ENCODE measurements at places on chromosomes 2 and 18.

DNA sequence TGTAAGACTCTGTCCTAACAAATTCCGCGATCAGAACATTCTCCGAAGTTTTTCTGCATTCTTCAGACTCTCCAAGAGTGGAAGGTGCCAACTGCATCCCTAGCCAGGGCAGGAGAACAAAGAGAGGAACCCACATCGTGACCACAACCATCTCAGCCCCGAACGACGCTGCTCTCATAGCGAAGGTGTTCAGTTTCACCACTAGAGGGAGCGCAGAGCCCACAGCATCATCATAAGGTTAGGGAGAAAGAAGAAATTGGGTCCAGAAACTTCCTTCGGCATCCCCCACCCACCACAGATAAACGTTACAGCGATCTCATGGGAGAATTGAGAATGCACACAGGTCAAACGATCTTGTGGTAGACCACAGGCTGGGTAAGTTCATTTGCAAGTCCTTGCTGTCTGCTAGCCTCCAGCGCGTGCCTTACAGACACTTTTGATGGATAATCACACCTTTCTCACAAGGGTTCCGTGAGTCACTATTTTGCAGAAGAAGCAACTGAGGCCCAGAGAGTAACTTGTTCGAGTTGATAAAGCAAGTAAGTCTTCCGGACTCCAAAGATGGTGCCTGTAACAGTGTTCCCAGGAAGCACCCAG, 53.7 kb upstream of the ARL4C start:
- peak; percentile 69 for DNase-seq

DNA sequence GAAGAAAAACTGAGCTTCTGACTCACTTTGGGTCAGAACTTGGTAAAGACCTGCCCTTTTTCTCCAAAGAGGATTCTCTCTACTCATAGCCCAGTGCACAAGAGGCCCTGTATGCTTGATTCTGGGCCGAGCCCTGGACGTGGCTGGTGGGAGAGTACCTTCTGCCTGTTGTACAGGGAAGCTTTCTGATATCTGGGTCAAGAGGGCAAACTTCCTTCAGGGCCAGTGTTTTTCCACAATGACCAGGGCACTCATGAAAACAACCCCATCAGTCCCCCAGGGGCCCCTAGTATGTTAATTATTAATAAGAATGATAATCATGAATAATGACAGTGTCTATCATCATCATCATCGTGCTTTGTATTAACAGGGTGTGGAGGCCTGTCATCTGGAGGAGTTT, 90.0 kb downstream of the TGFA start:
- no peak for DNase-seq

DNA sequence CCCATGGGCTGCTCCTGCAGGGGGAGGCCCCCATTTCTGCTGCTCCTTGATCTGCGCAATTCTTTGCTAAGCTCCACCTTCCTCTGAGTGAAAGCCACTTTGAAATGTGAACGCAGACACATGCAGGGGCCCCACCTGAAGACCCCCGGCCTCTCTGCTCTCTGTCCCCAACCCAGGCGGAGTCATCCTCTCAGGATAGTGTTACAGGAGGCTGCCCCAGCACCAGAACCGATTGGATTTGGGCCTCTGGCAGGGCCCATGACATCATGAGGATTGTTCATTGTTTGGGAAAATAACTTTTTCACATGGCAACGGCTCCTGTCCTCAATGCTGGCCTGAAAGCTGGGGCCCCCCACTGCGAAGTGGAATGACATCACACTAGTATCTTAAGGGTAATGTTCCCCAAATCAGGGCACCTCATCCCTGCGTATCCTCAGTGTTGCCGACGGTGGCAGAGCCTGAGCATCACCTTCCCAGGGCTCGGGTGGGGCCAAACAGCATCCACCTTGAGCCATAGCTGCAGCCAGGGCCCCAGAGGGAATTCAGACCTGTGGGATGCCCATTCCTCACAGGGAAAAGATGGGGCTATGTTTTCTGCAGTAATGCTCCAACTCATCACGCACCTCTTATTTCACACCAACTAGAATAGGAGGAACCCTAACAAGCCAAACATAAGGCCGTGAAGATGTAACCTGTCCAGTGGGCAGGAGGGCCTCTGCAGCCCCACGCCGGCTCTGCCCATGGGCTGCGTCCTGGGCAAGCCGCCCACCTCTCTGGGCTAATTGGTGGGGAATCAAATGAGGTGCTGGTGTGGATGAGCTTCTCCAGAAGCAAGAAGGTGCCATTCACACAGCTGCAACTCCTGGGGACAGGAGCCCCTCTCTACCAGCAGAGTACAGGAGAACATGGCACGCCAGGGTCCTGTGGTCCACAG, 2.7 kb upstream of the ERFE start:
- DNase-seq = no peak

DNA sequence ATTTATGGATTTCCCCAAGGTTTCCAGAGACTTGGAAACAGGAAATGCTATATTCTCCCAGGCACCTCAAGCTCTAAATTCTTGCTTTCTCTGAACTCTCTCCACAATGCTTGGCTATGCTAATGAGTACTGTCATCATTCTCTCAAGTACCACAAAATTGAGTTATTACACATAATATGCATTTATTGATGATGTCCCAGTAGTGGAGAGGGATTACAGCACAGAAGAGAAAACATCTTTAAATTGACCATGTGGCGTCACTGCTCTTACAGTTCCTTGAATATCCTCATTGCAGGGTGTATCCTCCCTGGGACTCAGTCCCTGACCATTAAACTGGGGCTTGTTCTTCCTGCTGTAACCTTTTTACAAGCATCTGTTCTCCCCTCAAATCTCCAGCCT, 681.1 kb upstream of the FANCL start:
- no peak for DNase-seq

- DNase-seq = no peak
Observed at GRCh38 chr2:59233920-59234319, 992.8 kb upstream of the FANCL start.

- DNase-seq = no peak
Observed at GRCh38 chr2:224971214-224971613, 71.1 kb downstream of the DOCK10 start.

- no peak for DNase-seq
Observed at GRCh38 chr2:72895759-72896281, 8.6 kb downstream of the SPR start.

DNA sequence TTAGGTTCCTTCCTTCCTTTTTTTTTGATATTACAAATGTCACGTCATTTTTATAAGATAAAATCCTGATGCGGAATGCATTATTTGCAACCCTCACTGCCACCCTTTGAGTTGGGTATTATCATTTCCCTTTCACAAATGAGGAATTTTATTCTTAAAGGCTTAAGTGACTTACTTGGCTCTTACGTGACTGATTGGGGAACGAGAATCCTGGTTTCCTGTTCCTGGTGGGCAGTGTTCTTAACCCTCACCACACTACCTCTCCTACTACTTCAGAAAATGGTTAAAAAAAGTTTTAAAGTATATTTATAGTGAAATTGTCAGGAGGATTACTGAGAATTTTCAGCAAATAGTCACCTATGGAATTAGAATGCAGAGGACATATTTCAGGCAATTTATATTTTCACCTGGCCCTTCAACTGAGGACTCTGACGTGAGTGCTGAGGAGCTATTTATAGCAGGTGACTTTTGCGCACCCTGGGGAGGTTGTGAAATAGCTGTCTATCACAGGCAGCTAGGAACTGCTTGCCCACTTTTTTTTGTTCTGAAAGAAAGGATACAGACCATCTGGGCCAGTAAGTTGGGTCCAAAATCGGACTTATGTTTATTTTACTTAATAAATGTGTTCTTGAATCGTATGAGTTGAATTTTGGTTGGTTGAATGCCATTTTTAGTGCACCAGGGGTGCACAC, 18.7 kb upstream of the RASGRP3 start:
- DNase-seq = peak; percentile 36

- DNase-seq = no peak
Observed at GRCh38 chr2:190219186-190219585, 100.4 kb downstream of the HIBCH start.

DNA sequence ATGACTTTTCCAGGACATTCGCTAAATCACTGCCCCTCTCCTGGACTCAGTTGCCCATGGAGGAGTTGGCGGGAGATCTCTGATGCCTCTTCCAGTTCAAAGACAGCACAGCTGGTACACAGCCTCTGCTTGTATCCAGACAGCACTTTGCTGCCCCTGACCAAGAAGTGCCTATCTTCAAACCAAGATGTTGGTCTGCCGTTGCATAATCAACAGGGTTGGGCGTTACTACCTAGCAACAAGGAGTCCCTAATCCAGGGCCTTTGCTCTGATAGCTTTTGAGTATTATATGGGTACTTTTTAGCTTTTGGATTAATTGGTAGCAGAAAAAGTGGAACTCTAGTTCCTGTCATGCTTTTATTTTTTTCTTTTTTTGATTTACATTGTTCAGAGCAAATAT, 166.6 kb downstream of the FAM210A start:
- no peak for DNase-seq

GRCh38 chr2:164000176-164000575, 264.4 kb upstream of the FIGN start:
- no peak for DNase-seq

DNA sequence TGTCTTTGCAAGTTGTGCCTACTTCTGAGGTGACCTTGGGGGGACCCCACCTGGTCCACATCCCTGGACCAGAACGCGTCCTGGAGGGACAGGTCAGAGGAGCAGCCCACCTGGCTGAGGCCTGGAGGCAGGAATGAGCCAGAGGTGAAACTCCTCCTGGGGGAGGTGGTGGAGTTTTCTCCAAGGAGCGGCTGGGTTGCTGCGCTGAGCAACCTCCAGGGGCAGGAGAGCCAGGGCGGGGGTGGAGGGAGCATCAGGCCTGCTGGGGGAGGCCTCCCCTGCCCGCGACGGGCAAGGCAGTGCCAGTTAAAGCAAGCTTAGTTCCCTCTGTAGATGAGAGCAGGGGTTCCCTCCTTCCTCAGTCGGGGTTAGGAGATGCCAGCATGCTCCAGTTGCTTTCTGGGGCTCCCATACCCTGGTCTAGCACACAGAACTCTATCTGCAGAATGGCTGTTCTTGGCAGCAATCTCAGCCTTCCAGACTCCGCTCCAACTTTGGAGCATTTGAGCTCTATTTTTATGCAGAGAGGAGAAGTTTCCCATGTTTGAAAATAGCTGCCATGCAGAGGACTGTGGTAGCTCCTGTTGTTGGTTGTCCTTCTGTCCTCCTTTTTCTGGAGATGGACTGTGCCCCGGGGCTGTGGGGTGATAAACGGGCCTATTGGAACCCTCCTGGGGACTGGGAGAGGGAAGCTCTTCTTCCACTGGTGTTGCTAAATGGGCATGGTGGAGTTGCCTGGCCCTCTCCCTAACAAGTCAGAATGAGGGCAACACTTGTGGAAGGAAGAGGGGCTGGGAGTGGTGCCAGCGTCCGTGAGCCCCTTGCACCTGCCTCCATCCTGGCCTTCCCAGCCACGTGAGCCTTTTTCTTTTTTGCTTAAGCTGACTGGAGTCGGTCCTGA, 39.1 kb downstream of the B3GNT2 start:
- no peak for DNase-seq

GRCh38 chr2:240574386-240575100, 6.3 kb downstream of the RNPEPL1 start:
- DNase-seq = no peak

- DNase-seq = peak; percentile 29
Observed at GRCh38 chr18:54444319-54444914, 86.7 kb downstream of the C18orf54 start.

- no peak for DNase-seq
Observed at GRCh38 chr18:58466636-58467205, 162.2 kb downstream of the ALPK2 start.

DNA sequence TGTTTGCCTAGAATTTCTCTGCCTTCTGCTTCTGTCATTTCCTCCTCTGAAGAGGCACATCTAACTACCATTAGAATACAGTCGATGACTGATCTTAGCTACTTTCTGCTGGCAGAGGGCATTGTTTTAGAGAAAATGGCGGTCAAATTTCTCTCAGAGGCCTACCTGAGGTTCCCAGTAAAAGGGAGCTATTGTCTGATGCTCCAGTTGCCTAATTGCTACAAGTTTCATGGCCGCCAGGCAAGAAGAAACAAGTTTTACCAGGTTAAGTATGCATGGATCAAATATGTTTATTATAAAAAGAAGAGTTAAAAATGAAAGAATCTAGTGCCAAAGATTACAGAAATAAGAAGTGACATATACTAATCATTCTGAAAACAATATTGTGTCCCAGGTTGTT, 416.6 kb downstream of the DSC3 start:
- no peak for DNase-seq

GRCh38 chr18:28114472-28114871, 62.5 kb downstream of the CDH2 start:
- no peak for DNase-seq

- no peak for DNase-seq
Observed at GRCh38 chr2:12928775-12929401, 212.2 kb downstream of the TRIB2 start.

DNA sequence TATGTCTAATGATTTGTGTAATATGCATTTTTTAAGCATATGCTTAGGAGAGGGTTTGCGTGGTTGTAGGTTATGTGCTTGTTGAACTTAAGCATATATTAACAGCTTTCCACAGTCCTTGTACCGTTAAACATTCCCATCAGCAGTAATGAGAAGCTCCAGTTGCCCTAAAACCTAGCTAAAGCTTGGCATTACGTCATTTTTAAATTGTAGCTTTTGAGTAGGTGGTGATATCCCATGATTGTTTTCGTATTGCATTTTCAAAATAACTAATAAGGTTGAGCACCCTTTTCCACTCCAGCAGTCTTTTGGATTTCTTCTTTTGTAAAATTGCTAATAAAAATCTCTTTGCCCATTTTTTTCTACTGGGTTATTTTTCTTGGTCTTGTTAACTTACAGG, 453.1 kb upstream of the GCFC2 start:
- DNase-seq = no peak

DNA sequence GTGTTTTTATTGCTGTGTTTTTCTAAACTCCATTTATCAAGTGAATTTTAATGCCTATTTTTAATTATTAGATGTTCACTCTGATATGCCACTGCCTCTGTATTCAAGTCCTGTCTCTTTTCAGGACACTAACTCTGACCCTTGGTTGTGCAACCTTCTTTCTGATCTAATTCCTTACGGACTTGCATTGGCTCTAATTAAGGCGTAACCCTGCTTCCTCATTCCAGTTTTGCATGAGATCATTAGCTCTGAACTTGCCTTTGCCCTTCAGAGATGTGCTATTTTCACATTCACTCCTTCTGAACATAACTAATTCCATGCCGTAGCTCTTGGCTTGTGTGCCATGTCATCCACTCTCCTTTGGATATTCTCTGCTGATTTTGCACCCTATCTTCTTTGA, 162.5 kb upstream of the TMEFF2 start:
- DNase-seq = no peak

DNA sequence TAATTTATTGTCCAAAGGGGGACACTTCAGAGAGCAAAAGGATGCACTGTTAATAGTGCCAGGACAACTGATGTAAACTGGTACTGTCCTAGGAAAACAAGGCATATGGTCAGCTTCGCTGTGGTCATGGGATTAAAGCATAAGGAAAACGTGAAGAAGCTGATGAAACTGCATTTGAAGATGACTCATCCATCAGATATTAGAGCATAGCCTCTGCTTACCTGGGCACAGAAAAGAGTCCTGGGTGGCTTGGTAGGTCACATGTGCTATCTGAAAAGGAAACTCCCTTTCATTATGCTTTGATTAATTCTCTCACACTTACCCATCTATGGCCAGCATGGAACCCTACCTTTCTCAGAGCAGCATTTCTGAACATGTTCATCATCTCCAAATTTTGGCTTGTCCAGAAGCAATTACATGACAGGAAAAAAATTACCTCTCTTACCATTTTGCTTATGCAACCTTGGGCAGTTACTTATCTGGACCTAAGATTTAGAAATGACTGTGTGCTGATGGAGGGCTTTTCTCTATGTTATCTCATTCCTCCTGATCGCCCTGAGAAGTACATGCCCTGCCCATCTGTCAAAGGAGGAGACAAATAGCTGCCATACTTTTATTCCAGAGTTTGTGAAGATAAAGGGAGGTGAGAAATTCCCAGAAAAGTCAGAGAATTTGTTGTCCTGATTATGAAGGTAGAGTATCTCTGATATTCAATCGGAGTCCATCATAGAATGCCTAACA, 275.3 kb upstream of the SLC14A2 start:
- DNase-seq = no peak

Data from suppressor macrophage treated with lipopolysaccharide for 1 hour (primary cell).